ENCODE measurements at places on chromosomes 11 and 22.

GRCh38 chr22:26199665-26200064 lies 30.4 kb downstream of the SEZ6L start:
- no peak for DNase-seq

DNA sequence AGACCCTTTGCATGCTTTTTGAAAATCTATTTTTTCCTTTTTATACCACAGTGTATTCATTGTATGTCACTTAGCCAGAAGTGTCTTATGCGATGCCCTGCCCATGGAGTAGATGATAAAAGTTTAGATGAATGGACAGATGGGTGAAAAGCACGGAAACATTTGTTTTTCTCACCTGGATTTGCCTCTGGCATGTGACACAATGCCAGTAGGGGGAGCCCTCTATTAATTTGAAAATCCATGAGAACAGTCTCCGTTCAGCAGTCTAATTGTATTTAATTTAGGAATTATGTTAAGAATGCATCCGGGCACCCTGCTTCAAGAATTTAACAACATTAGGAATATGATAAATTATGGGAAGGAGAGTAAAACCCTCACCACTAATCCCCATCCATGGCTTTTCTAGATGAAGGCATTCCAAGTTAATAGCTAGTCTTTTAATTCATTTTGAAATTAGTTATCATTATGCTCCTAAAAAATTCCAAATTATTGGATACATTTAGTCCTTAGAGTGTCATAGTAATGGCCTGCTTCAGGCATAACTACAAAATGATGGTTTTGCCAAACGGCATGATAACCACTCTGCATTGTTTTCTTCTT lies 55.3 kb upstream of the ALKBH3 start:
- DNase-seq: no peak

DNA sequence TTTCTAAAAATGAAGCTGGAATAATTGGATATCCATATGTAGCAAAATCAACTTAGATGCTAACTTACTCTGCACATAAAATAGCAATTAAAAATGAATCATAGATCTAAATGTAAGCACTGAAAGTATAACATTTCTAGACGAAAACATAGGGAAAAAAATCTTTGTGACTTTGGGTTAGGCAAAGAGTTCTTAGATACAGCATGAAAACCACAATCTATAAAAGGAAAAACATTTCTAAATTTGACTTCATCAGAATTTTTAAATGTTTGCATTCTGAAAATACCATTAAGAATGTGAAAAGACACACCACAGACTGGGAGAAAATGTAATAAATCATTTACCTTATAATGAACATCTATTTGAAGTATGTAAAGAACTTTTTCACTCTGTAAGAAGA lies 128.8 kb downstream of the APIP start:
- DNase-seq: no peak

DNA sequence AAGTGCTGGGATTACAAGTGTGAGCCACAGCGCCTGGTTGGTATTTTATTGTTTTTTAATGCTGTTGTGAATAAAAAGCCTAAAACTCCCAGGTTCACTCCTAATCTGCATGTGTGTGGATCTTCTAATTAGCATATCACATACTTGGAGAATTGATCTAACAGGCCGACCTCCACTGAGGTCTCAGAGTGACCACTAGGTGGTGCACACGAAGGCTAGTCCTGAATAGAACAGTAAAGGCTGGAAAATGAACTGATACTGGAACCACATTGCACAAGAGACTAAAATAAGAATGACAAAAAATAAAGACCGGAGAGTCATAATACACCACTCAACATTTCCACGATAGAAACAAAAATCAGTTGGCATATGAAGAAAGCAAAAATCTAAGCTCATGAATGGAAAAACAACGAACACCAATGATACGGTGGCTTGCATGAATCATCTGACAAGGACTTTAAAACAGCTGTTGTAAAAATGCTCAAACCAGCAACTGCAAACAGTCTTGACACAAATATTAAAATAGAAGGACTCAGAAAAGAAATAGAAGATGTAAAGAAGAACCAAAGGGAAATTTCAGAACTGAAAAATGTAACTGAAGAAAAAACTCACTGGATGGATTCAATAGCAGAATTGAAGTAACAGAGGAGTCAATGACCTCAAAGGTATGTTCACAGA lies 19.2 kb downstream of the PIM3 start:
- no peak for DNase-seq

DNA sequence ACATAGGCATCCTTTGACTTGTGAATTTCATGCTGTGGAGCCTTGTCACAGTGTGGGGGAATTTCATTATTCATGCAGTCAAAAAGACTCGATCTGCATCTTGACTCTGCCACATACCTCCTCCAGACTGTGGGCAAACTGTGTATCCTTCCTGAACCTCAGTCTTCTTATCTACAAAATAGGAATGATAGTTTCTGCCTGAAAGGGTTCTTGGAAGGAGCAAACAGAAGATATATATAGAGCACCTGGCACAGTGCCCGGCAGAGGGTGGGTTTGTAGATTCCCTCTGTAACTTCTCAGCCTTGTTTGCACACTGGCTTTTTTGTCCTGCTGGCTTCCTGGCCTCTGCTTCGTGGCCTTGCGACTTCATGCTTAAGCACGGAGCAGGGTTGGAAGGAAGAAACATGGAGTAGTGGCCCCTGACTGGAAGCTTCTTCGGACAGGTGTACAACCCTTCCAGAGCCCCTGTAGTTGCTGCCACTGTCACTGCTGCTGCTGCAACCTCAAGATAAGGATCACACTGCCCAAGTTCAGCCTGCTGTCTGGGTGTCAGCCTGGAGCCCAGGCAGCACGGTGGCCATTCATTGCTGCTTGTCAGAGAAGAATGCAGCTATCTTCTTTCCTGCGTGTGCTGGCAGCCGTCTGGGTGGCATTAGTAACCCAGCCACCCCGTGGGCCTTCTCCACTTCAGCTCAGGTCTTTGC lies 106.4 kb downstream of the MICAL2 start:
- no peak for DNase-seq
